Skeletal muscle tissue (tissue), 5 donors: ENCODE measurements at places on chromosomes 5 and 9. TPM values are rescaled to one million over a fixed set of nuclear protein-coding genes. Genes with fewer than 3 reads are reported as not detected.

Gene UBE2QL1
- total RNA-seq, result 0.52 TPM

Gene GOLM1
- total RNA-seq, result 22.4 TPM

Gene ZMAT2
- 33.4 TPM for total RNA-seq

Gene FAM221B
- total RNA-seq, result not detected

Gene PRLR
- total RNA-seq, result 0.52 TPM

Gene ECSCR
- total RNA-seq, result 17.2 TPM

Gene LHFPL2
- 54.8 TPM for total RNA-seq

Gene SLC34A1
- total RNA-seq, result not detected

Gene MXD3
- 5.7 TPM for total RNA-seq

Gene LVRN
- total RNA-seq, result 1.6 TPM

Gene PCDHA9
- total RNA-seq, result 0.52 TPM

Gene TXNDC8
- not detected for total RNA-seq

Gene ENTR1
- total RNA-seq, result 7.8 TPM

Gene IL6ST
- total RNA-seq, result 76.2 TPM

Gene CNTRL
- total RNA-seq, result 8.9 TPM

Gene SHC3
- 0.52 TPM for total RNA-seq

Gene MLANA
- total RNA-seq, result not detected

Gene FAM151B
- total RNA-seq, result 7.8 TPM

Gene SPATA31D4
- not detected for total RNA-seq

Gene CCDC152
- total RNA-seq, result 1.6 TPM

Gene DRD1
- not detected for total RNA-seq

Gene GPR151
- not detected for total RNA-seq

Gene SPATA6L
- total RNA-seq, result 1.6 TPM

Gene GLRX
- total RNA-seq, result 6.8 TPM

Gene TAF1L
- not detected for total RNA-seq

Gene FBP2
- total RNA-seq, result 72.5 TPM

Gene N4BP3
- total RNA-seq, result 12.0 TPM

Gene PCDHA1
- not detected for total RNA-seq

Gene TAF11L5
- not detected for total RNA-seq

Gene RASGRF2
- 1.0 TPM for total RNA-seq

Gene DBH
- total RNA-seq, result not detected

Gene TTF1
- total RNA-seq, result 9.4 TPM

Gene IFNA6
- not detected for total RNA-seq

Gene UNC5A
- total RNA-seq, result not detected

Gene WDR31
- 2.1 TPM for total RNA-seq

Gene NMRK1
- 6.8 TPM for total RNA-seq

Gene RBM18
- 7.3 TPM for total RNA-seq

Gene ARHGEF28
- total RNA-seq, result 8.4 TPM

Gene C9
- total RNA-seq, result 1.0 TPM

Gene FBXO38
- 60.0 TPM for total RNA-seq

Gene AHRR
- 1.0 TPM for total RNA-seq

Gene CMYA5
- total RNA-seq, result 93.9 TPM

Gene ZBTB34
- 17.2 TPM for total RNA-seq

Gene ADAMTS12
- 19.3 TPM for total RNA-seq

Gene IGIP
- 5.7 TPM for total RNA-seq

Gene SPINK6
- total RNA-seq, result not detected

Gene FCN1
- 5.2 TPM for total RNA-seq

Gene MARCOL
- total RNA-seq, result not detected

Gene ZNF79
- 9.9 TPM for total RNA-seq

Gene STC2
- total RNA-seq, result 3.1 TPM

Gene REXO4
- total RNA-seq, result 14.6 TPM

Gene GRM6
- not detected for total RNA-seq
